ENCODE measurements at places on chromosomes 16 and 17. TPM values are rescaled to one million over a fixed set of nuclear protein-coding genes. Genes with fewer than 3 reads are reported as not detected.

Gene PLLP
- 9.7 TPM for total RNA-seq

DNA sequence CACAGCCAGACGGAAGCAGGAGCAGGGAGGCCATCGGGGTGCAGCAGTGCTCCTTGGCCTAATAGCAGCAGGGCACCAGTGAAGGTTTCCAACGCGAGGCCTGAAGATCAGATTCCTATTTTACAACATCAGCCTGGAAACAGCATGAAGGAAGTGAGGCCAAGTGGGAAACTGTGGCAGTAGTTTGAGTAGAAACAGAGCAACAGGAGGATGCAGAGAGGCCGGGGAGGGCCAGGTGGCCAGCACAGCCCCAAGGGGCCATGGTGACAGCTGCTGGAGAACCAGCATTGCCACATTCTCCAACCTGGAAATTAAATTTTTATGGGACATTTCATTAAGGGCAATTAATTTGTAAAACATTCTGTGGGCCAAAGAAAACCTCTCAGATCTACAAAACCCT lies 3.4 kb upstream of the ANKRD11 start:
- H3K36me3 ChIP-seq, result no peaks in the 10 kb centered on the region
- H3K27me3 ChIP-seq, result no peaks in the 10 kb centered on the region
- no peak overlapping the region for H3K27ac ChIP-seq
- peaks cover 3% of the 10 kb centered on the region for H3K4me1 ChIP-seq
- H3K4me3 ChIP-seq, result no peak overlapping the region
- no peak for DNase-seq

Gene KCNJ2
- 1.3 TPM for total RNA-seq

GRCh38 chr16:54006693-54007092 lies 279.9 kb downstream of the IRX3 start:
- H3K36me3 ChIP-seq, result no peaks in the 10 kb centered on the region
- no peaks in the 10 kb centered on the region for H3K27me3 ChIP-seq
- no peaks in the 10 kb centered on the region for H3K4me1 ChIP-seq
- no peak for DNase-seq
- H3K27ac ChIP-seq, result no peak overlapping the region
- no peak overlapping the region for H3K4me3 ChIP-seq

- no peak overlapping the region for H3K4me3 ChIP-seq
- H3K4me1 ChIP-seq, result no peaks in the 10 kb centered on the region
- H3K27me3 ChIP-seq, result peaks cover 100% of the 10 kb centered on the region
- H3K36me3 ChIP-seq, result no peaks in the 10 kb centered on the region
- peak; percentile 51 for DNase-seq
These were observed 11.0 kb downstream of the NEUROD2 start for GRCh38 chr17:39596543-39597267.

Gene ENPP7
- not detected for total RNA-seq

- H3K36me3 ChIP-seq, result peaks cover 4% of the 10 kb centered on the region
- peak overlapping the region; percentile 4 for H3K27ac ChIP-seq
- no peaks in the 10 kb centered on the region for H3K4me1 ChIP-seq
- peak; percentile 90 for DNase-seq
- peak overlapping the region; percentile 75 for H3K4me3 ChIP-seq
These were observed 1.3 kb downstream of the SAMD14 start for GRCh38 chr17:50128441-50129352.

GRCh38 chr16:583815-584591 lies 5.9 kb upstream of the RAB40C start:
- no peak overlapping the region for H3K4me3 ChIP-seq
- peaks cover 12% of the 10 kb centered on the region for H3K27me3 ChIP-seq
- no peaks in the 10 kb centered on the region for H3K36me3 ChIP-seq
- peak; percentile 68 for DNase-seq
- no peak overlapping the region for H3K27ac ChIP-seq
- no peaks in the 10 kb centered on the region for H3K4me1 ChIP-seq

Gene SPPL2C
- total RNA-seq, result not detected

- peaks cover 2% of the 10 kb centered on the region for H3K4me1 ChIP-seq
- H3K36me3 ChIP-seq, result no peaks in the 10 kb centered on the region
- H3K4me3 ChIP-seq, result no peak overlapping the region
- DNase-seq, result no peak
These were observed 13.6 kb upstream of the TERF2 start for GRCh38 chr16:69399361-69399760.

DNA sequence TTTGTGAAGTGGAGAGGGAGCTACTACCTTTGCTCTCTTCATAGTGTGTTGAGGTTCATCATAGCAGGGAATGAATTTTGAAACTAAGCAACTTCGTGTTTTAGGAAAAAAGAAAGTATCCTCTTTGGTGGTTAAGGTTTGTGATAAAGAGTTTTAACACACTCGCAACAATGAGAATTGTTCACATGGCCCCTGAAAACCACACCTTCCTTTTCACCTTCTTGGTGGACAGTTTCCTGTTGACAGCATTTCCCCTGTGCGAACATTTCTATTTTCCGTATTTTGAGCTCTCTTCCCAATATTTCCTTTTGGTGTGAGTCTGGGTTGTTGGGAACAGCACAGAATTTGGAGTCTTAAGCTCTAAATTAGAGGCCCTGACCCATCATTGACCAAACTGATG lies 3.8 kb downstream of the OR4D2 start:
- no peak for DNase-seq
- H3K27ac ChIP-seq, result no peak overlapping the region
- no peaks in the 10 kb centered on the region for H3K4me1 ChIP-seq
- H3K4me3 ChIP-seq, result no peak overlapping the region
- H3K36me3 ChIP-seq, result no peaks in the 10 kb centered on the region

Gene TBX21
- not detected for total RNA-seq

DNA sequence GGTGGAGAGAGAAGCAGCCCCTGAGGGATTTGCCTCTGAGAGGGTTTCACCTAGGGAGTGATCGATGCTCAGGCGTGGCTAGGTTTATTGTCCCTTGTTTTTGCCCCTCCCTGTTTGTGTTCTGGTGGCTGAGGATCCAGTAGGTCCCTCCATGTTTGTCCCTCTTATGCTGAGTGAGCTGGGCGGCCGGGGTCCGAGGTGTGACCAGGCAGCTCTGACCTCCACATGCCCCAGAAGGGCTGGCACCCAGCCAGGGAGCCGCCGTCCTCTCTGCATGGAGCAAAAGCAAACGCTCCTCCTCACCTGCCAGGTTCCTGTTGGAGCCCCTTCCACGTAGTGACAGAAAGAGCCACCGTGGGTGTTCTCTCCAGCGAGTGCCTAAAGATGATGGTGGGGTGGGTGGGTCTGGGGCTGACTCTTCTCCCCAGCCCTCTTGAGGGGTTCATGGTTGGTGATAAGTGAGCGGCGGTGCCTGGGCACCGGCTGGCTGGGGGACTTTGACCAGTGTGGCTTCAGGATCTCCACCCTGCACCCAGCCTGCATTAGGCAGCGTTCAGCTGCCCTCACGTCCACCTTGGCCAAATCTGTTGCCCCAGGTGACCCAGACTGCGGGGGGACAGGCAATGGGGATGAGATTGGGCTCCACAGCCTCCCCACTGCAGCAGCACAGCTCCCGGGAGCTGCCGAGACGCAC lies 14.1 kb upstream of the NUDT16L1 start:
- no peaks in the 10 kb centered on the region for H3K4me1 ChIP-seq
- H3K4me3 ChIP-seq, result no peak overlapping the region
- peaks cover 26% of the 10 kb centered on the region for H3K36me3 ChIP-seq

Gene TMEM238L
- total RNA-seq, result not detected

Gene LHX1
- 200 TPM for total RNA-seq

Gene SLC13A2
- total RNA-seq, result not detected
